ENCODE measurements at places on chromosomes 1 and 21.

GRCh38 chr21:25501996-25502665, 105.2 kb downstream of the MRPL39 start:
- DNase-seq = no peak

DNA sequence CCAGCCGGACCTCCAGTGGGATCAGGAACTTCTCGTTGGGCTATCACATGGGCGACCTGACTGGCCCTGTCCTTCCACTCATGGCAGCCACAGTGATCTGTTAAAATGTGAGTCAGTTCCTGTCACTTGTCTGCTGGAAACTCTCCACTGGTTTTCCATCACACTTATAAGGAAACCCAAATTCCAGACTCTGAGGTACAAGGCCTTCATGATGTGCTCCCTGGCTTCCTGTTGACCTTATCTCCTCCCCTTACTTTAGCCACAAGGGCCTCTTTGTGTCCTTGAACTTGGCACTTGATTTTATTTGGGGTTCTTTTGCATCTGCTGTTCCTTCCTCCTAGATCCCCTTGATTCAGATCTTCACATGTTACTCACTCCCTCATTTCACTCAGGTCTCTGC, 96.8 kb downstream of the TENT5C start:
- no peak for DNase-seq

GRCh38 chr1:80582980-80583379, 1217.8 kb upstream of the ADGRL2 start:
- DNase-seq = no peak

GRCh38 chr1:17765444-17766411, 10.6 kb downstream of the ACTL8 start:
- DNase-seq = no peak

DNA sequence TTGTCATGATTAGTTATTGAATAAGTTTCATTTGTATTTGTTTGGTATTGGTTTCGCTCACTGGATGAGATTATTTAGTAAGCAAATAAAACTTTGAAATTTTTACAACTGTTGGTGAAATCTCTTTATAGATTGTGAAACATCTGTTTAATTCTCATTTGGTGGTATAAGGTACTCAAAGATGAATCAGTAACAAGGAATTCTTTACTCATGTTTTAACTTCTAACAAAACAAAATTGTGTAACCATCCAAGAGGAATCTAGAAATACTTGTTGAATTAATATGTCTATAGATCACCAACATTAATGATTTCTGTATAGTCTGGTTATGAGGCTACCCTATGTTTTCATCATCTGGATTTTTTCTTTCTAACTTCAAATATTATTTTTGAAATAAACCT, 62.8 kb upstream of the USP25 start:
- no peak for DNase-seq

DNA sequence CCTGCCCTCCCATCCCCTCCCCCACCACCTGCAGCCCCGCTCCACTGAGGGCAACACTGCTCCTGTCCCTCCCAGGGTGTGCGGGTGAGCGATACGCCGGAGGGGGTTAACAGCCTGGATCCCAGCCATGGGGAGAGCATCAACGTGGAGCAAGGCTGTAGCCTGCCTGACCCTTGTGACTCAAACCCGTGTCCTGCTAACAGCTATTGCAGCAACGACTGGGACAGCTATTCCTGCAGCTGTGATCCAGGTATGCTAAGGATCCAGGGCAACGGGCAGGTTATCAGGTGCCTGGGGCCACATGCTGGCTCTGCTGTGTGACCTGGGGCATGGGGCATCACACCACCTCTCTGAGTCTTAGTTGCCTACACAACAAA, 15.0 kb downstream of the CELSR2 start:
- no peak for DNase-seq

DNA sequence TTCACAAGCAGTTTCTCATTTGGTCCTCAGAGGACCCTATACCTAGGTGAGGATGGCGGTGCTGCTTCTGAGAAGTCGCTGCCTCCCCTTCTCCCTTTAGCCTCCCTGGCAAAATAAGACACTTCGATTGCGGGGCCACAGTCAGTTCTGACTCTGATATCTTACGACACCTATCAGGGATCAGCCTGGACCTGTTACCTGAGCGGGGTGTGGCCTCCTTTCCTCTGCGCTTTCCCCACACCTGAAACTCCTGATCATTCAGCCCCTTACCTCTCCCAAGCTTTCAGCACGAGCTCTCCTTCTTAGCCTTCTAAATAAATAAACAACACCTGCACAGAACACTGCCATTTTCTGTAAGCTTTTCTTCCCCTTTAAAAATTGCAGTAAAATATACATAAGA, 24.6 kb upstream of the GPR137B start:
- no peak for DNase-seq

DNA sequence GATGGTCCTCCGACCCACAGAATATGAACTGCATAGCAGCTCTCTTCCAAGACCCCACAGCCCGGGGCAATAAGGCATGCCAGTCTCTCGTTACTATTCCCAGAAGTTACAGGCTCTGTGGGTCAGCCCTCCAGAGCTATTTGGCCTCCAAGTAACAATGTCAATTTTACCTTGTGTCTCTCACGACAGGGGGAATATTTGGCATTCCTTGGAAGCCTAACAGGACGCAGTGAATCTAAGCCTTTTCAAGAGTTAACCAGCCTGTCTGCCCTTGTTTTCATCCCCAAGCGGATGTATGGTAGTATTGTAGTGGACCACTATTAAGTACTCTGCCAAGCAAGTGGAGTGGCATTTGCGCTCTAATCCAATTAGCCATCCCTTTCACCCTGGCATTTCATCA, 24.4 kb upstream of the GNG4 start:
- no peak for DNase-seq

DNA sequence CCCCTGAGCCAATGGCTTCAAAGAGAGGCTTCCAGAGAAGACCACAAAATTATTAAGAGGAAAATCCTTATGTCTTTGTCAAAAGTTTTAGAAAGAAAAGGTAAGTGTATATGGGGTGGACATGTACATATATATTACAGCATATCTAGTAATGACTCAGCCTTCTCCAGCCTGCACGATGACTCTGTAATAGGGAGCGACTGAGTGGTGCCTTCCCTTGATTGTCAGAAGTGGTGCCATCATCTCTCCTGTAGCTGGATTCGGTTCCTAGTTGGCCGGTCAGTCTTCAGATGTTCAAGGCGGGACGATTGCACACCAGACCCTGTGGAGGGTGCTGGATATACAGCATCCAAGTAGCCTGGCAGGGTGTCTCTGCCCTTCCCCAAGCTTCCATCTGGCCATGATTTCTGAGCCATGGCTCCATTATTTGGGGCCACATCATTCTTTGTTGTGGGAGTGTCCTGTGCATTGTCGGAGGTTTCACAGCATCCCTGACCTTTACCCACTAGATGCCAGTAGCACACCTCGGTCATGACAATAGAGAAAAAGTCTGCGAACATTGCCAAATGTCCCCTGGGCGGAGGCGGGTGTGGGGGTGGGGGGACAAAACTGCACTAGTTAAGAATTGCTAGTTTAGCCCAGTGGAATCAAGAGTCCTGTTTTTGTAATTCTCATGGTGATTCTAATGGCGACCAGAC, 206.2 kb upstream of the KAZN start:
- no peak for DNase-seq
